ENCODE measurements at places on chromosomes 4 and X.

GRCh38 chrX:73446831-73447230, at the start of gene CDX4:
Gene CDX4 (plus strand): TSS chrX:73447053. CDS start chrX:73447254, 201 bp downstream.
- DNase-seq, result no peak

DNA sequence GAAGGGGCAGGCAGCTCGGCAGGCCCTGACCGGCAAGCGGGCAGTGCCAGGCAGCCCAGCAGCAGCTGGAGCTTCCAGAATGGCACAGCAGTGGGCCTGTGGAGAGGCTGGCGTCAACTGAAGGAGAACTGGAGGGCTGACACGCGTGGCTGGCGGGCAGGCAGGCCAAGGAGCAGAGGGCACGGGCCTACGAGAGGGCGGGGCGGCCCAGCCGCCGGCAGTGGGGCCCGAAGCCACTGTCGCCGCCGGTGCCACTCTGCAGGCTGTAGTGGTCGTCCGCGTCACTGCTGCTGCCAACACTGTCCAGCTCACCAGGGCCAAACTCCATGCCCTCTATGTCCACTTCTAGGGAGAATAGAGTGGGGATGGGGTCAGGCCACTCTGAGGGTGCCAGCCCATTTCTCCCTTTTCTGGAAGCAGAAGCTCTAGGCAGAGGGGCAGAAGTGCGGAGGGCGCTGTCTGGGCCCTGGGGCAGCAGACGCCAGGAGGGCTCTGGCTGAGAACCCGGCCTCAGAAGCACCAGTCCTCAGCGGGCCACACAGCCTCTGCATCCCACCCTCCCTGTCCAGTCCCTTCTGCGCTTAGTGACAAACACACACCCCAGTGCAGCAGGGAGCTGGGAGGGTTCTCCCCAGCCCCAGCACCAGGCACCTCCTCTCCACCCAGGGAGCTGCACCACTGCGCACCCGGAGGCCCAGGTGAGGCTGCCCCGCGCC, 8.6 kb upstream of the HAUS3 start:
- no peak for DNase-seq

DNA sequence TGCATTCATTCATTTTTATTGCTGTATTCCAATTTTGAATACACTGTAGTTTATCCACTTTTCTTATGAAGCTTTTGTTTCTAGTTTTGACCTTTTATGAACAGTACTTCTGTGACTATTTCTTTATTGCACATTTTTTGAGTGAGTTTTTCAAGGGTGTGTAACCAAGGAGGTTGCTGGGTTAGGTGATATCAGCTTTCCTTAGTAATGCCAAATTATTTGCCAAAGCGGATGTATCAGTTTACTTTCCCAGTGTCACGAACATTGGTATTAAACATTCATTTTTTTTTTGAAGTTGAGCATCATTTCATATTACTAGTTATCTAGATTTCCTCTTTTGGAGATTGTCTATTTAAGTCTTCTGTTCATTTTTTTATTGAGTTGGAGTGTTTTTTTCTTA, 32.9 kb downstream of the STIM2 start:
- DNase-seq, result no peak

- DNase-seq, result no peak
These were observed 30.3 kb downstream of the UCHL1 start for GRCh38 chr4:41287005-41287404.

DNA sequence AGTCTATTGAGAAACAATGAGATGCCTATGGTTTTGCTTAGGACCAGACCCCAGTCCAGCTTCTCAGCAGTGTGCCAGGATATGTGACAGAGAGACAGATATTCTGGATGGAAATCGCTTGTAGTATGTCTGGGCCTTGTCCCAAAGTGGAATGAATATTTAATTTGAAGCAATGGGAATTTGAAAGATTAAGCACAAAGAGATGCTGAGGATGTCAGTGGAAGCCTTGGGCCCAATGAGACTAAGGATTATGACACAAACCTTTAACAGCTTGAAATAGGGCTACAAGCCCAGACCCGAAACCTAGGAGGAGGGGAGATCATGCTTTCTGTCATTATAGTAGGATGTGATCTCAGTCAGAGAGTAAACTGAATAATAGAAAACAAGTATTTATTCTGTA, 459.2 kb downstream of the FAT4 start:
- no peak for DNase-seq

- peak; percentile 34 for DNase-seq
These were observed at the start of gene ARMCX5 for GRCh38 chrX:102599084-102599950. Gene ARMCX5 (plus strand): TSS chrX:102599515. CDS start chrX:102602142, 2,627 bp downstream.

DNA sequence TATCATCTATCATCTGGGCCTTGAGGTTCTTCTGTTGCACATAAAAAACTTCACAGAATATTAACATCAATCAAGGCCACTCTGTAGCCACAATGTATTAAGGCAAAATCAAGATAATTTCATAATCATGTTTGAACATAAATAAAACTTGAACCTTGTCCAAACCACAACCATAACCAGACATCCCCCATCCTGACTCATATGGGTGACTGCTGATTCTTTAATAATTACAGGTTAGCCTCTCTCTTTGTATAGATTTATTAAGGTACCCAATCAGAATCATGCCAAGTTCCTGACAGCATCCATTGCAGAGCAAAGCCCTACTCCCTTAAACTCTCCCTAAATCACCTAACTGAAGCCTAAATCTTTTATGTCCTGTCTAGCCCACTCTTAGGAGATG, 16.7 kb upstream of the AREG start:
- no peak for DNase-seq

DNA sequence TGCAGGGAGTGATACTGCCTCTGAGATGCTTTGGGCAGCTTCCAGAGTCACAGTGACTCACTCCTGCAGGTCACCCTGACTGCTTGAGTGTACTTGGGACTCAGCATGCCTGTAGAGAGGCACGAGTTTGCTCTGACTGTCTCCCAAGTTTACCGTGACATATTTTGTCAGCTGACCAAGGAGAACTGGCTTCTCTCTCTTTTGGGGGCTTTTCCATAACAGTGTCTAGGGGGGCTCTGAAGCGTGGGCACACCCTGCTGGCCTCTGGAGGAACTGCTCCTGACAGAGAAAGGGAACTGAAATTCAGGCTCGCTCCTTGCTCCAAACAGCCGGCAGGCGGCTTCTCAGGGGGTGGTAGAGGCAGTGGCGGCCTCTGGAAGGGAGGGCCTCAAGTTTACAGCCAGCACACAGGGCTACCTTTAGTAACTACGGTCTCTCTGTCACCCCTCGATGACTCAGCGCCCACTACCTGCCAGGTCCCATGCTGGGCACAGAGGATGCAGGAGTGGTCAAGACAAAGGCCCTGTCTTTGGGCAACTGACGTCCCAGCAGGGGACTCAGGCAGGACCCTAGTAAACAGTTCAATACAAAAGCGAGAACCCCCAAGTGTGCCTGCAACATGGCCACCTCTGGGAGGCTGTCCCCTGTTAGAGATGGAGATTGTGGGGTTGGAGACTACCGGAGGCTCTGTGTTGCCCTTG, 17.8 kb downstream of the ZNF185 start:
- no peak for DNase-seq

DNA sequence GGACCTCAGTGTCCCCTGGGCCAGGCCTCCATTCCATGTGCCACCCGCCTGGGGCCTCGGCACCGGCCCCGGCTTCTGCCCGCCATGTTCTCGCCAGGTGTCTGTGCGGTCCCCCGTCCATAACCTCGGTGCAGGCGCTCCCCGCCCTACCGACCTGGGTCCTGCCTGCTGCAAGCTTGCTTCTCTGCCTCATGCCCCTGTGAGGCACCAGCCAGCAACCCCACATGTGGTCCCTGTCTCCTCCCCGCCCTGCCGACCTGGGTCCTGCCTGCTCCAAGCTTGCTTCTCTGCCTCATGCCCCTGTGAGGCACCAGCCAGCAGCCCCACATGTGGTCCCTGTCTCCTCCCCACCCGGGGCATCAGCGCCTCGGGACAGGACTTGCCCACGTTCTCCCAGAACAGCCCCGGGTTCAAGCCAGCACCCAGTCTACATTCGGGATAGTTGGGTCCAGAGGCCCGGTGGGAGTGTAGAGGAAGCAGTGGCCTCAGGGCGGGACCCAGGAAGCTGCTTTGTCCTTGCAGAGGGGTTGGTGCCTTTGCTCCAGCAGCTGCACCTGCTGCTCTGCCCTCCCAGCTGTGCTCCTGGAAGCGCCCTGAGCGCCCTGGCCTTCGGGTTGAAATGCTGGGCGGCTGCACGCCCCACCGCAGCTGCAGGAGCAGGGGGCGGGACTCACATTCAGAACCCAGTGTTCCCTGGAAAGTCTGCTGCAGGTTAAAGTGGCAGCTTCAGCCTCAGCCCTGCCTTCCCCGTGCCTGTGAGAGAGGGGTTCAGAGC, 20.1 kb upstream of the UVSSA start:
- no peak for DNase-seq

GRCh38 chr4:152000518-152000917, 239.7 kb upstream of the GATB start:
- DNase-seq, result no peak

- DNase-seq, result no peak
These were observed 10.1 kb downstream of the HS3ST1 start for GRCh38 chr4:11418610-11419009.

- DNase-seq, result no peak
These were observed 19.1 kb downstream of the CD99 start for GRCh38 chrX:2710041-2710840.

DNA sequence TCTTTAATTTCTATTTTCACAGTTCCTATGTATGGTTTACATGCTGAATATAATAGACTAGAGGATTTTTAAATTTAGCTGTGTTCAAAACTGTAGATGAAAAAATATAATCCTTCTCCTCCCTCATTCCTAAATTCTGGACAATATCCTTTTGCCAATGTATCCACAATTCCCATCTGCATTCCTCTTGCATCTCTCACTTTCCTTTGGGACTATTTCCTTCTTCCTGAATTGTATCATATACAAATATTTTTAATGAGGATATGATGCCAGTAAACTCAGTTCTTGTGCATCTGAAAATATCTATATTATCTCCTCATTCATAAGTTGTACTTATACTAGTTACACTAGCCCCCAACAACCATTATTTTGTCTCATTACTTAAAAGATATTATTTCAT, 46.7 kb downstream of the DDX60L start:
- DNase-seq, result no peak

- DNase-seq, result no peak
These were observed 50.0 kb upstream of the TBC1D9 start for GRCh38 chr4:140806163-140806562.

- no peak for DNase-seq
These were observed 401.2 kb upstream of the CNKSR2 start for GRCh38 chrX:20973038-20973437.

DNA sequence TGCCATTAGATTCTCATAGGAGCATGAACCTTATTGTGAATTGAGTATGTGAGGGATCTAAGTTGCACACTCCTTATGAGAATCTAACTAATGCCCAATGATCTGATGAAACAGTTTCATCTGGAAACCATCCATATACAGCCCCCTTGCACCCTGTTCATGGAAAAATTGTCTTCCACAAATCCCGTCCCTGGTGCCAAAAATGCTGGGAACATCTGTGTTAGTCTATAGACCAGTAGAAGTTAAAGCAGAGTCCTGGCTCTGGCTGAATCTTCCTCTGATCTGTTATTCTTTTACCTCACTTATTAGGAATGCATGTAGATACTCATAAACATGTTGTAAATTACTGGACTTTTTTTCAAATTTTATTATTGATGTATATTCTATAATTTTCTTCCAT, 29.2 kb downstream of the SULT1B1 start:
- no peak for DNase-seq

GRCh38 chr4:133058701-133059100, 90.4 kb upstream of the PCDH10 start:
- no peak for DNase-seq

GRCh38 chr4:105496899-105497298, 23.0 kb upstream of the PPA2 start:
- no peak for DNase-seq

- no peak for DNase-seq
These were observed 151.4 kb upstream of the USP9X start for GRCh38 chrX:40933706-40934425.

DNA sequence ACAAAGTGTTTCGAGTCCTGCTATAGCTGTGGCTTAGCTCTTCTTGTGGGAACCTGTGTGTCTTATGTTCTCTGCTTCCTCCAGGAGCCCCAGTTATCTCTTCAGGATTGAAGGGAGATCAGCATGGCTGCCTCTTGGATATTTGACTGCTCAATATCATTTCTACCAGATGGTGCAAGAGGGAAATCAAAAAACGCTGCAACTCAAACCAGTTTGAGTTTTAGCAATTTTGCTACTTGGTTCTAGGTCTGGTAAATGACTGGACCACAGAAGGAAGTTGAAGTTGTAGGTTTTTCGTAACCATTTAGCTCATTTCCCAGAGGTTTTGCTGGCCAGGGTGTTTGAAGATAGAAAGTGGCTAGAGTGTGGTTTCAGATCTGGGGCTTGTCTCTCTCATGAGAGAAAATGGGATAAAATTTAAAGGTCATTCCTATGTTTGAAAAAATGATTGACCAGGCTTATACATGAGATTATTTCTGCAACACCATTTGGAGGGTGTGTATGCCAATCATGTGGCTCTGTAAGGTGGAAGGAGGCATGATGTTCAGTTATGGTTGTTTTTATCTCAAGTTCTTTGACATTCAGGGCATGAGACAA, 210.4 kb downstream of the SPRY1 start:
- DNase-seq, result no peak

DNA sequence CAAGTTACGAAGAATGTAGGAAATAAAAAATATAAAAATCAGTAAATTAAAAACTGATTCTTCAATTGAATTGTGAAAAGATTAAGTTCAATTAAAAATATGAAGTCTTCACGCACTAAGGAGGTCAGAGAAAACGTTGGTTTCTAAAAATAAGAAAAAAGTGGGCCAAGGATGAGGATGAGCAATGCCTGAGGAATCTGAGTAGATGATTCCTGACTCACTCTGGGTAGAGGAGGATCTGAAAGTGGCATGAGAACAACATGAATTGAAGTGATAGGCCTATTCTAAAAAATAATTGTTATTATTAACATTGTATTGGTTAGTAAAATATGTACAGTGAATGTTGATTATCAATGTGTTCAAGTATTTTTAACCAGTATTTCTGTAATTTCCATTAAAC, 444.2 kb downstream of the GRIA2 start:
- no peak for DNase-seq

DNA sequence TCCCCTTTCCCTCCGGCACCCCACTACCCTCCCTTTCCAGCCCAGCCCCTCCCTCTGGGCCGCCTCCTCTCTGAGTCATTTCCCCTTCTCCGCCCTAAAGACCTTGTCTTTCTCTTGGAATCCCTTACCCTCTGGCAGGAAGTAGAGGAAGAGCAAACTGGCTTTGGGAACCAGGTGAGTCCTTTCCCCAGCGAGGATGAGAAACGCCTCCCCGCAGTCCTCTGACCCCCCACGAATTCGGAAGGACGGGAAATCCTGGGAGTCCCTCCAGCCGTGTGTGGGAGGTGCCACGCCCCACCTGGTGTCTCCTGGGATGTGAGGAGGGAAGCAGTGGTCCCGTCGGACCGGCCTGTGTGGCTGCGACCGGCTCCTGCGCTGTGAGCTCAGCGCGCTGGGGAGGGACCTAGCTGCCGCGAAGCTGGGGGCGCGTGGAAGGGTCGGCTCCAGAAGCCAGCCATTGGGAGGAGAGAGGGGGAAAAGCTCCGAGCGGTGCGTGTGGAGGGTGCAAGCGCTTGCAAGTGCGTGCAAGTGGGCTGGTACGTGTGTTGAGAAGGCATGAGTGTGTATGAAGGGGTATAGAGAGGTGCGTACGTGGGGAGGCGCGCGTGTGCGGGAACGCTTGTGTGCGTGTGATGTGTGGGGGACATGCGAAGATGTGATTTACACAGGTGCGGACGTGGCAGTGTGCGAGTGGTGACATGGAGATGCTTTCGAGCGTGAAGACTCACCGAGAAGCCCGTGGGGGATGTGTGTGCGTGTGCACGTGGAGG, 46.3 kb downstream of the TEX13B start:
- DNase-seq, result no peak

Measured in cerebellar nuclear complex (tissue), 1 donor.